Dermis microvascular lymphatic vessel endothelial cell (primary cell): ENCODE measurements at places on chromosomes 5 and 9.

DNA sequence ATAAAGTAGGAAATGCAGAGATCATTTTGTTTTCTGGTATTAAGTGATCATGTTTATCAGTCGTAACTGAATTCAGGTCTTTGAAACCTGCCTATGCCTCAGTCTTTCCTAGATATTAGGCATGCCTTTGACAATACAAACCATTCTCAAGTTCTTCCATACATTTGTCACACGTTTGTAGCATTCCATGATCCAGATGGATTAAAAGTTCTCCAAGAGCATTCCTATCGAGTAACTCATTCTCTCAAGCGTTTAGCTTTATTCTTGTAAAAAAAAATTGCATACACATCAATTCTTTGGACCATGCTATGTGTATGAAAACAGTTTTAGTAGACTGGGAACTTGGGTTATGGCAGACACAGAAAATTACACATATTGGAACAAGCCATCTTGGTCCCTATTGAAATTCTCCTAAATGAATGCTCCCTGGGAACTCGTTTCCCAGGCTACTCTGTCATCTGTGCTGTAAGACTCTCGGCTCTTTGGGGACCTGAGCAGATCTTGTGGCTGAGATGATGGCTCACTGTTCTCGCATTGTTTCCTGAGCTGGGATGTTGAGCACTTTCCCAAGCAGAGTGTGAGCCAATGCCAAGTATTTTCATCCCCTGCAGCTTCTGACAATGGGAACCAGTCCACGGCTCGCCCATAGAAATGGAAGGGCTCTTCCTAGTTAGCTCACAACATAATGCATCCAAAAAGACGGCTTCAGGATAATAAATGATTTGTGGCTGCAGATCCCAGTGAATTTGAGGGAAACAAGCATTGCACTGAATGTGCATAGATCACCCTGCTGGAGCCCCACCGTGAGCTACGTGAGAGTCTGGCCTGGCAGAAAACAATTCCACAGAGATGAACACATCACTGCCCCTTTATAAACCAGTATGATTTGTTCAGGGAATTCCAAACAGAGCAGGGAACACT lies 230.2 kb downstream of the IRX1 start:
- no peak for DNase-seq

- DNase-seq = peak; percentile 30
Observed at GRCh38 chr9:33220681-33221567, 19.0 kb upstream of the SPINK4 start.

GRCh38 chr5:150175536-150175935 lies 9.0 kb downstream of the CDX1 start:
- DNase-seq = peak; percentile 56

GRCh38 chr5:150441813-150442698 lies 7.5 kb downstream of the RPS14 start:
- peak; percentile 26 for DNase-seq

- DNase-seq = no peak
Observed at GRCh38 chr5:28505121-28505520, 1466.7 kb upstream of the CDH9 start.

- no peak for DNase-seq
Observed at GRCh38 chr5:1322955-1323802, 21.7 kb downstream of the CLPTM1L start.

DNA sequence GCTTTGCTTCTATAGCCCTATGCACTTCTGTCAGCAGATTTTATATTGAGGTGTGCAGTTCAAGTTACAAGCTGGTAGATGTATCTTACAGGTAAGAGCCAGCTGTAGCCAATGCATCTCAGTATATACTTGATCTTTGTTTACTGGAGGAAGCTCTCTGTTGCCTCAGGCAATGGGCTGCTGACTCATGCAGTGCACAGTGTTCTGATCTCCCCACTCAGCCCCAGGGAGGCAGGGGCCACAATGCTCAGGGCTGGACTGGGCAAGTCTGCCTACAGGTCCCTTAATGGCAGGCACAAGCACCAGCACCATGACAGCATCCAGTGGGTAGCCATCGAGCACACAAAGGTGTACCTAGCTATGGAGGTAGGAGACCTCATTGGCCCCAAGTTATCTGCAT lies 178.8 kb upstream of the CDH10 start:
- DNase-seq = no peak

GRCh38 chr9:73155968-73156864 lies 4.6 kb downstream of the ANXA1 start:
- DNase-seq = no peak

GRCh38 chr5:149658299-149658698 lies 71.8 kb upstream of the PPARGC1B start:
- no peak for DNase-seq

- DNase-seq = no peak
Observed at GRCh38 chr5:102139029-102139428, 157.1 kb downstream of the SLCO4C1 start.

DNA sequence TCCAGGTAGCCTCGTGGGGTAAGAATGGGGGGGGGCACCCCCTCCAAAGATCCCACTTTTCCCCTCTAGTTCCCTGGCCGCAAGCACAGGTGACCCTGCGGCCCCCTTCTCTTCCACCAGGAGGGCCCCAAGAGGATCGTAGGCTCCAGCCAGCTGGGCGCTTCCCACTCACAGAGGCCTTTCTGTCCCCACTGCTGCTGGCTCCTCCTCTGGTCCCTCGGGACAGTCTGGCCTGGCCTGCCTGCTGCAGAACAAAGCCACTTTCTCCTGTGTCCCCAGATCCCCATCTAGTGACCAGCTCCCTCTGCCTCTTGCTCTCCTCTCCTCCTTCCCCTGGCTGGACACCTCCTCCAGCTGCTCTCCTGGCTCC lies 534 bp upstream of the SAPCD2 start:
- no peak for DNase-seq

GRCh38 chr9:130692321-130692720 lies 1.3 kb upstream of the EXOSC2 start:
- DNase-seq = peak; percentile 74
